ENCODE measurements at places on chromosomes 2 and 18.

DNA sequence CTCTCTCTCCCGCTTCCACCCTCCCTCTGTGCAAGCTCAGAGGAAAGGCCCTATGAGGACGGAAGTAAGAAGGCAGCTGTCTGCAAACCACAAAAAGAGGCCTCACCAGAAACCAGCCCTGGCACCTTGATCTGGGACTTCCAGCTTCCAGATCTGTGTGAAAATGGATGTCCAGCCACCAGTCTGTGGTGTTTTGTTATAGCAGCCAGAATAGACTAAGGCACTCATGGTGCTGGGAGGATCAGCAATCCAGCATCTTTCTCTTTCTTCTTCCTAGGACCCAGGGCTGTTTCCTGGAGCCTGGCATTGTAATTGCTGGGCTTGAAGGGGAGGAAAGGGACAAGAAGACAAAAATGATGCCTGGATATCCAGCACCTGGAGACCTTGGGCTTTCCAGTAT, 122.5 kb downstream of the SOCS6 start:
- no peak for DNase-seq

GRCh38 chr2:135829378-135830135, 7.4 kb downstream of the LCT start:
- no peak for DNase-seq

- DNase-seq: no peak
Observed at GRCh38 chr2:240704651-240705050, 13.0 kb downstream of the AQP12A start.

DNA sequence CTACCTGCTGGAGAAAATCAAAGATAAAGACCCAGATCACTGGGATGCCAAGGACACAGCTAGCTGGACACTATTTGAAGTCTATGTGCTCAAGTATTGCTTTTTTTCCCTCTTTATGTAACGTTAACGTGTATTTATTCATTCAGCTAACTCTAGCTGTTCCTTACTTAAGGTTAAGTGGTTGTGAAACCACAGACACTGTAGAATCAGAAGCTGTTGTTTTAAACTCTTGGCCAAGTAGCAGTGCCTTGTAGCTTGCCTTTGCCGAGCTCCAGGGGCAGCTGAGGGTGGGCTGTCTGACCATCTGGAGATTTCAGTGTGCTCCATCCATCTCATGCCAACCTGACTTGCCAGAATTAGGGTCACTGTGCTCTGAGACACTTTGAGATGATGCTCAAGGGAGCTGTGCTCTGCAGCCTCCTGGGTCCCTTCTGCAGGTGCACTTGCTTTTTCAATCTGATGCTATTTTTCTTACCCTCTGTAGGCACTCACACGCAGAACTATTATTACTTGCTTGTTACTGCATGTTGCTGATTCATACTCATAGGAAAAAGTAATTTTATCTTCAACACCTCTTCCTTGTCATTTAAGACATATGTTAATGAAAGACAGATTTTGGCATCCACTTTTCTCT, 116.2 kb downstream of the METTL8 start:
- no peak for DNase-seq

- DNase-seq: no peak
Observed at GRCh38 chr2:159118859-159119500, 150.5 kb downstream of the TANC1 start.

DNA sequence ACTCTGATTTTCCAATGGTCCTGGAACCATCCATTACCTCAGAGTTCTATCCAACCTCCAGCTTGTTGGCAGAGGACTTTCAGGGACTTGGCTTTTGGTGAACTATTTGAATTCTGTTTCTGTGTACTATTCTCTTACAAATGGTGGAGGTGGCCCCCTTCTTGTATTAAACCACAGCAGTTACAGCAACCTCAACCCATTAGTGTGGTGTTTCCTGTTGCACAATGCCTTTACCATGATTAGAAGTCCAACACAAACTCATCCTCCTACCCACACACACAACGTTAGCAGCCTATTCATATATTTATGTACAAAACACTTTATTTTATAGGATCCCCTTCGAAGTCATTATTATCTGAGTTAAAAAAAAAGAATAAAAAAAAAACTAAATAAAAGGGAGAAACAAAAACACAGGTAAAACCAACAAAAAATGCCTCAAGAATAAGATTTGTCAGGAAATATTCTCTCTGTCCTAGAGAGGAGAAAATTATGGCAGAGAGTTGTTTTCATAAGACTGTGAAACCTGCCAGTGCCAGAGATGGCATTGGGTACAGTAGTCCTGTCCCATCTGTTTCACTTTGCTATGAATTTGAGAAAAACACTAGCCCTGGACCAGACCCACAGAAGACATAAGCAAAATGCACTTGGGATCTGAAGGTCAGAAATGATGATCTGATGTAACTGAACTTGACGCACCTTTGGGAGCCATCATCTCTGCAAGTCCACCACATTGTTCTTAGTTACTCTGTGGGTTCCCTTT, 1896.0 kb upstream of the PIK3C3 start:
- peak; percentile 46 for DNase-seq

- DNase-seq: no peak
Observed at GRCh38 chr18:74773171-74773624, 175.5 kb downstream of the ZNF407 start.

DNA sequence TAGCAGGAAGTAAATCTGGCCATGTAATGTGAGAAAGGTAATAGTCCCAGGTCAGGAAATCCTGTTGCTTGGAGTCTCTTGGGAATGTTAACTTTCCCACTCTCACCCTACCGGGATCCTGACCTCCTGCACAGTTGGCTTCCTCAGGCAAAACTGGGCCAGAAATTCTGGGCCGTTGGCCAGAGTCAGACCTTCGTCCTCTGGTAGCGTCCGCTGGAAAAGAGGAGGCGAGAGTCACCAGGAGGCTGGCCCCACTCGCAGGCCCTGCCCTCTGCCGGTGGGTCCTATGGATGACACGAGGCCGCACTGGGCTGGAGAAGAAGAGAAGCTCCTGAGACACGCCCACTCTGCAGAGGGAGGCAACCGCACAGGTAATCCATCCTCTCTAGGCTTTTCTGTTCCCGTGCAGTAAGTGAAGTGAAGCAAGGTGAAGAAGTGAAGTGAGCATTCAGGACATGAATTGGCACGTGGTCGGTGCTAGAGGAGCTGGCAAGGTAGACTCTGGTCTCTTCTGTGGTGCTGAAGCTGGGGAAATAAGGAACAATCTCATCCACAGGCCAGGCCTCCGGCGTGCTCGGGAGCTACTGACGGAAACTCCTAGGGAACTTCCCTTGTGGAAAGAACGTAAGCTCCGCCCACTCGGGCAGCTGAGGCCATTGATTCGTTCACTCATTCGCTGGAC, 182.7 kb upstream of the GLI2 start:
- peak; percentile 76 for DNase-seq

DNA sequence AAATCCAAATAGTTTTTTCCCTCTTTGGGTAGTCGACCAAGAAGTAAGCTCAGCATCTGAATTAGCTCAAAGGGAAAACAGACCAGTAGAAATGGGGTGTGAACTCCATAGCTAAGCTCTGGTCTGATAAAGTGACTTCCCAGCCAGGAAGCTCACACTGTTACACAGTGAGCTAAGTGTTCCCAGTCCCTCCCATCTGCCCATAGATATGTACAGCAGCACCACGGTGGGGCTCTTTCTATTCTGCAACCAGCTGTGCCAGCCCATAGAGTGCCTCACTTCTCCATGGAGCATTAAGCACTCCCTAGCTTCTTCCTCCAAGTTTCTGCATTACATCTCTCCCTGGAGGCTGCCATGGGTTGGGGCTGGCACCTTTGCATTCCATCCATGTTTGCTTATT, 27.6 kb upstream of the NEMP2 start:
- DNase-seq: peak; percentile 19

DNA sequence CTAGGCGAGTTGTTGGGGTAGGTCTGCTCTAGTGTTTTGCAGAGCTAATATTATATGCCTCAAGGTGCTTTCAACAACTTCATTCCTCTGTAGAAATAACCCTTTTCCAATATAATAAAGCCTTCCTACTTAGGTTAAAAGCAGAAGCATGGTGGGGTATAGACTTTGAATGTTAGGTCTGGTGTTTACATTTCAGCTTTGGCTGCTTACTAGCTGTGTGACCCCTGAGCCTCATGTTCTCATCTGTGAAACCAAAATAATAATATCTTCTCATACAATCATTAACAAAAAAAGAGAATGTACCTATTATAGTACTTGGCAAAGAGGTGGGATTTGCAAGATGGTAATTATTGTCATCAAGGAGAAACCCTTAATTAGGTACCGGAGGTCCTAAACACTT, 386.6 kb downstream of the NBAS start:
- DNase-seq: no peak

- DNase-seq: no peak
Observed at GRCh38 chr2:55721596-55722215, 28.1 kb upstream of the PNPT1 start.

DNA sequence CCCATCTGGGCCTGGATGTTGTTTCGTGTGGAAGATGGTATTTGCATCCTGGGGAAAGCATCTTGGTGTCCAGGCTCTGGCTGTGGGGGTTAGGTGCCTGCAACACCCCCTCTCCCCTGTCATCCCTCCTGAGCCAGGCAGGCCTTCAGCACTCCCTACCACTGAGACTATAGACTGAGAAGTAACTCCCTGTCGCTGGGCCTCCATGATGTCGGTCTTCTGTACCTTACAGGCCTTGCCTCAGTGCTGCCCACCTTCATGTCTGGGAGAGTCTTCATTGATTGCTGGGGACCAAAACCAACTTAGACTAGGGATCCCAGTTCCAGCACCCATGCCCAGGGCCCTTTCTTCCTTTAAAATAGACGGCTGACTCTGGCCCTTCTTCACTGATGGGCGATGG, 33.1 kb upstream of the DNMT3A start:
- no peak for DNase-seq

DNA sequence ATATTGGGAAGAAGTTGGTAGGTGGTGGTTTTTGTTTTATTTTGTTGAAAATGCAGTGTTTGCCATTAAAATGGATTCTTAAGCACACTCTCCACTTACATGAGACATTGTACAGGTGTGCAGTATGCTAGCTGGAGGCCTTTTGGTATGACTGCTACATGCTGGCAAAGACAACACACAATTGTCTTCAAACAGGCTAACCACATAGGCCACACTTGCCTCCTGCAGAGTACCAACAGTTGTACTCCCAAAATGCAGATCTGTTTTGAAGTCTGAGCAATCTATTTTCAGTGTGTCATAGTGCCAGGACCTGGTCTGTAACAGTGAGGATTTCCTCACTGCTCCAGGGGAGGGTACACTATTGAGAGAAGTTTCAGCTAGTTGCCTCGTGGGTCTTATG, 213.6 kb downstream of the ZRANB3 start:
- DNase-seq: no peak

DNA sequence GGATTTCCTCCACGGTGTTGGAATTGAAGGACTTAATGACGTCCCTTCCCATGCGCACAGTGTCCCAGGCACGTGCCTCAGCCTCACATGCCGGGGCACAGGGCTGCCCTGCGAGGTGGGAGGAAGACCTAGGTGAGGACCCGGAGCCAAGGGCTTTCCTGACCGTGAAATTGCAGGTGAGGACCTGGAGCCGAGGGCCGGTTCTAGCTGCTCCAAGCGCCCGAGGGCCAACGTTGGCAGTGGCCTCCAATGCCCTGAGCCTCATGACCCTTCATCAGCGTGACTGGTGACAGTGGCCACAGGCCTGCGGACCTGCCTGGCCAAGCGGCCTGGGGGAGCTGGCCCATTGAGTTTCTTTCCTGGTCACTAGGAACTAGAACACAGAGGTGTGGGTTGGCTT, 338.2 kb upstream of the MYT1L start:
- DNase-seq: no peak

GRCh38 chr2:235866373-235866772, 301.8 kb downstream of the GBX2 start:
- no peak for DNase-seq

DNA sequence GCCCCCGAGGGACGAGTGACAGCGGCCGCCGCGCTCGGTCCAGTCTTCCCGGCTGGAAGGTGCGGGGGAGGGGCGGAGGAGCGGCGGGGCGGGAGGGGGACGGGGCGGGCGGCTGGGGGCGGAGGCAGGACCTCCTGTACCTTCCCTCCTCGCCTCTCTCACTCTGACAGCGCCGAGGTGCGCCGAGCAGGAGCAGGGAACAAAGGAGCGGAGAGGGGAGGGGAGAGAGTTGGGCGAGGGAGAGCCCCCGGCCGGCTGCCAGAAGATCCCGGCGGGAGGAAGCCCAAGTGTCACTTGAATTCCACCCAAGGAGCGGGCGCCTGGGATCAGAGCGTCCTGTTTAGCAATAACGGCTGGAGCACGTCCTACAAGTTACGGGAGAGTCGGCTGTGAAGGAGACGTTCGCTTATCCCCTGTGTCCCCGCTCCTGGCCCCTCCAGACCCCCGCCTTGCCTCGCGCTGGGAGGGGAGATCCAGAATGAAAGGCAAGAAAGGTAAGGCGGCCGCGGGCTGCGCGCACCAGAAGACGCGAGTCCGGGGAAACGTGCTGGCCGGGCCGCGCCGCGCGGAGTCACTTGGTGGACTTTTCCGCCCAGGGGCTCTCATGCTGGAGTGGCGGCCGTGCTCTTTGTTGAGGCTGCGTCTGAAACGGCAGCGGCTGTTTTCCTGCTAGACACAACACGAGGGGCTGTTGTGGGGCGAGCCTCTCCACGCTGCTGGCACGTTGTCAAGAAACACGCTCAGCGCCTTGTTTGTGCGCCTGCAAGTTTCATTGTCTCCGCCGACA, at the start of gene TGIF1:
TGIF1 (plus strand) TSS at position 161 of the 787 bp plus-strand sequence; CDS start at position 479, 318 bp downstream.
- DNase-seq: peak; percentile 82

DNA sequence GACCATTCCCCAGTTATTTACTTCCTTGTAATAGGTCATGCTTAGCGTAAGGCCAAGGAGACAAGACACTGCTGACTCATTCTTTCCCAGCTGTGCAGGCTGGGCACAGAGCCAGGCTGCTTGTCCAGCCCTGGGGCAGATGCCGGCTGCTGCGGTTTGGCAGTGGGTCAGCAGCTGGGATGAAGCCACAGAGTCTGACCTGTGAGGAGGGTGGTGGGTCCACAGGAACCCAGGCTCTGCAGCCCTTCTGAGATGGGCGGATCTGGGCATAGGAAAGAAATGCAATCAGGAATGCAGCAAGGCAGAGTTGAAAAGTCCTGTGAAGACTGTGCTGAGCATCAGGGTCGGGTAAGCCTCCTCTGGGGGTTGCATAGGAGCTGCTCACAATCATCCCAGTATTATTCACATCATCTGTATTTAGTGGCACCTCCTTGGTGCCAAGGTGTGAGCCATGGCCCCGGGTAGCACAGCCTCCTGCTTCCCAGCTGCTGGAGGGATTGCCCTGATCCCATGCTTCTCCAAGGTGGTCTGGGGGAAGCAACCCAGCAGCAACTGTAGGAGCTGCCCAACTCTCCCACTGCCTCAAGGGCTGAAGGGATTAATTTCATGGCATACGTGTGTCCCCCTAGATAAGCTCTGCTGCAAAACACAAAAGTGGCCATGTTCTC, 139.0 kb downstream of the DDX1 start:
- peak; percentile 71 for DNase-seq

- DNase-seq: no peak
Observed at GRCh38 chr2:48362515-48362914, 167.4 kb upstream of the STON1 start.

- DNase-seq: no peak
Observed at GRCh38 chr18:30908381-30908780, 134.2 kb downstream of the DSC3 start.

Data from hematopoietic multipotent progenitor cell treated with erythropoietin and hydrocortisone succinate and interleukin-3 and kit ligand, for 6 days (in vitro differentiated cells).